Caudate nucleus (tissue), 63 donors: ENCODE measurements at places on chromosomes 11 and 22.

DNA sequence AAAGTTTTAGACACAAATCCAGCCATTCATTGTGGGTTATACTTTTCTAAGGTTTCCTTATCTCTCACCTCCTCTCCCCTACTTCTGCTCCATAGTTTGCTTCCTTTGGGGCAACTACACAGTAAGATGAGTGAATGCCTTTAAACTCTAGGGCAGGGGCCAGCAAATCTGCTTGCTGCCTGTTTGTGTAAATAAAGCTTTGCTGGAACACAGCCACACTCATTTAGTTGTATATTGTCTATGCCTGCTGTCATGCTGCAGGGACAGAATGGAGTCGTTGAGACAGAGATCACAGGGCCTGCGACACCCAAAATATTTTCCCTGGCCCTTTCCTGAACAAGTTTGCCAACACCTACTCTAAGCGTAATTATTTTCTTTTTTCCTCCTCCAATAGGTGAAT is 58.7 kb downstream of the TECTA start:
- no peak for DNase-seq

GRCh38 chr11:12587333-12587991 is 86.8 kb upstream of the TEAD1 start:
- no peak for DNase-seq

GRCh38 chr22:38397189-38398085 is 57.6 kb downstream of the KCNJ4 start:
- no peak for DNase-seq

GRCh38 chr11:125367710-125368109 is 128.4 kb downstream of the FEZ1 start:
- no peak for DNase-seq

DNA sequence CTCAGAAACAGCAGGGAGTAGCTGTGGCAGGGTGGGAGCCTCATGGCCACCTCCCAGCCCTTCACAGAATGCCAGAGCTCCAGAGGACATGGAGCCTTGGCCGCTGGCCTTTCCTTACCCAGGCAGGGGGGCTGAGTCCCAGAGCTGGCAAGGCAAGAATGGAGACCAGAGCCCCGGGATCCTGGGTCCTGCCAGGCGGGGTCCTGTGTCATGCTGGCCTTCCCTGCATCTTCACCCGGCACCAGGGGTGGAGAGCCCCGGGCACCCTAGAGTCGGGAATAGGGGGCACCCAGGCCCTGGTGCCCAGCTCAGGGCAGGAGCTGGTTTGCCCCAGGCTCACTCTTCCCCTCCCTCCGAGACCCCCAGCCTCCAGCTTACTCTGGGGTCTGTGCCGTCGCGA is 519.9 kb downstream of the TBC1D22A start:
- no peak for DNase-seq

GRCh38 chr11:92180226-92180625 is 44.4 kb upstream of the FAT3 start:
- DNase-seq, result no peak
